RWPE2 (cell line): ENCODE measurements at places on chromosomes 7 and 10.
A peak's percentile ranks its signal among the peaks of the same experiment; 100 is the strongest.

GRCh38 chr7:45606931-45607330 lies 32.8 kb downstream of the ADCY1 start:
- H3K27ac ChIP-seq = no peak overlapping the region
- no peaks in the 10 kb centered on the region for H3K36me3 ChIP-seq
- no peaks in the 10 kb centered on the region for H3K27me3 ChIP-seq
- no peak overlapping the region for H3K4me3 ChIP-seq
- H3K4me1 ChIP-seq = no peaks in the 10 kb centered on the region

DNA sequence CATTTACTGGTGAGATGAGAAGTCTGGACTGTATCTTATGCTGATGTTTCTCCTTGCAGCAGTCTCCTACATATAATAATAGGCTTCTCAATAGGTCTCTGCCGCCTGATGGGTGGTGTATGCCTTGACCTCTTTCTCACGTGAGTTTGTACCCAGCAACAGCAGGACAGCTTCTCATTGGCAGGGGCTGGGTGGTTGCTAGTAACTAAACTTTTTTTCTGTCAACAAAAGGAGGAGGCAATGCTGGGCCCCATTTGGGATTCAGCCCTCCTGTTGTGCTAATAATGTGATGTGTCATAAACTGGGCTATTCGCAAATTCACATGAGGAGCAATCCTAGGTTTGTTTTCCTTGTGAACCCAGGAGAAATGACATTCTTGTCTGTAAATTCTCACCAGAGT lies 533.6 kb downstream of the GATA3 start:
- H3K4me1 ChIP-seq = no peaks in the 10 kb centered on the region
- no peaks in the 10 kb centered on the region for H3K27me3 ChIP-seq
- no peak for DNase-seq

DNA sequence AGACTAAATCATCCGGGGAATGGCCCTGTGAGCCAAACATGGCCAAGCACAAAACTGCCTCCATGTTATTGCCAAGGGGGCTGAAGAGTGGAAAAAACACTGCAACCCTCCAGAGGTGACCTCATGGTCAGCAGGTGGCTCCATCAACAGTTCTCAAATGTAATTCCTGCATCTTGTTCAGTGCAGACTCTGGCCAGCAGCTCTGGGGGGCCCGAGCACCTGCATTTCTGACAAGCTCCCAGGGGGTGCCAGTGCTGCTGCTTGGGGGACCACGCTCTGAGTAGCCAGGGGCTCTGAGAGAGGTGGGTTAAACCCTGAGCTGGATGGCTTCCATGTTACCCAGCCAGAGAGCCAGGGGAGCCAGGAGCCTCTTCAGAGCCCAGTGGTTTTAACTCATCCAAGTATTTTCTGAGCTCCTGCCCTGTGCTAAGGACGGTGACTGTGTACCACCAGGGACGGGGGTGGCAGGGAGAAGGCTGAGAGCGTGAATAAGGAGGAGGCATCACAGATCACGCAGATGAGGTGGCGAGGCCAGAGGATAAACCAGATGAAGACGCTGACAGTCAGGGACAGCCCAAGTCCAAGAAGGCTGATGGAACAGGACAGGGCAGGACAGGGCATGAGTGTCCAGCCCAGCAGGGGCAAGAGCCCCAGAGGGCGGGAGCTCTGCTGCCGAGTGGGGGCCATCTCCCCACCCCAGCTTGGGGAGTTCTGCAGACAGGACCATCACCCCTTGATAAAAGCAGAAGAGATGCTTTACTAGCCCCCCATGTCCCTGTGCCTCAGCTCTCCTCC lies 52.9 kb downstream of the CLEC2L start:
- H3K27me3 ChIP-seq = no peaks in the 10 kb centered on the region
- H3K36me3 ChIP-seq = peaks cover 7% of the 10 kb centered on the region
- no peak overlapping the region for H3K27ac ChIP-seq
- no peak overlapping the region for H3K4me3 ChIP-seq

- H3K4me1 ChIP-seq = peaks cover 27% of the 10 kb centered on the region
- no peaks in the 10 kb centered on the region for H3K36me3 ChIP-seq
- H3K27me3 ChIP-seq = no peaks in the 10 kb centered on the region
- peak overlapping the region; percentile 87 for H3K27ac ChIP-seq
- no peak overlapping the region for H3K4me3 ChIP-seq
- DNase-seq = peak; percentile 74
Observed at GRCh38 chr7:101941481-101942383, 124.3 kb downstream of the CUX1 start.

DNA sequence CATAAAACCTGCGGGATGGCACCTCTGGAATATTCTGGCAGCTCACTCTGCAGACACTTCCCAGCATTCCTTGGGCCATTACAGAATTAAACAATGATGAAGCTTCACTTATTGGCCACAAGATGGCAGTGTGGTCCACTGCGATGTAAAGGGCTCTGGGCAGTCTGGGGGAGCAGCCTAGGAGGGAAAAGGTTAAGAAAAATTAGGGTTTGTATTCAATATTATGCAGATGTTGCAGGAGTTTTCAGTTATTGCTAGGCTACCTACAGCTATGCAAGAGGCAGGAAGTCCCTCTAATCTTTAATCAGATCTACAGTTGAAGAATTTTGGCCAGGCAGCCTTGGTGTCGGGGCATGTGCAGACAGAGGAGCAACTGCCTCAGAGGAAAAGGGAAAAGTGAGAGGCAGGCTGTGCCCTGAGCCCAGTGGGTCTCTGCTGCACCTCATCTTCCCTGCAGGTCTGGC lies 233.2 kb upstream of the PRSS1 start:
- H3K27me3 ChIP-seq = no peaks in the 10 kb centered on the region
- no peak overlapping the region for H3K4me3 ChIP-seq
- no peaks in the 10 kb centered on the region for H3K36me3 ChIP-seq
- no peak overlapping the region for H3K27ac ChIP-seq
- H3K4me1 ChIP-seq = no peaks in the 10 kb centered on the region
- no peak for DNase-seq

DNA sequence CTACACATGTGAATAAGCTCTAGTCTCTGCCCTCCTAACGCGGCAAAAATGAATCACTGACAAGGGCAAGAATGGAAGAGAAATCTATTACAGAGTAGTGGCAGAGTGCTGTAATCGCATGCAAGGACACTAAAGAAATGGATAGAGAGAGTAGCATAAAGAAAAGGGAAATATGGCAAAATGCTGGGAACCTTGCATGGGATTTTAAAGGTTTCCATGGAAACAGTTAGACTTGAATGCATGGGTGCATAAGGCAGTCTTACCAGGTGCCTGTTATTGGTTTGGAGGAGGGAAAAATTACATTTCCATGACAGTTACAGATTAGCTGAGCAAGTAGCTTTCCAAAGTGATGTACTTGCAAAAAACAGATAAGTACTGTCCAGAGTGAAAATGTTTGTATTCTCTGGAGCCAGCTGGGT lies 233.4 kb downstream of the PTN start:
- H3K27ac ChIP-seq = no peak overlapping the region
- peaks cover 3% of the 10 kb centered on the region for H3K27me3 ChIP-seq
- DNase-seq = no peak
- no peaks in the 10 kb centered on the region for H3K36me3 ChIP-seq
- no peak overlapping the region for H3K4me3 ChIP-seq
- H3K4me1 ChIP-seq = no peaks in the 10 kb centered on the region

GRCh38 chr10:105656856-105657255 lies 1015.8 kb downstream of the SORCS3 start:
- DNase-seq = no peak
- H3K27ac ChIP-seq = no peak overlapping the region
- H3K27me3 ChIP-seq = no peaks in the 10 kb centered on the region

GRCh38 chr10:119535305-119535704 lies 7.2 kb downstream of the RGS10 start:
- H3K27me3 ChIP-seq = no peaks in the 10 kb centered on the region
- no peaks in the 10 kb centered on the region for H3K36me3 ChIP-seq
- no peak overlapping the region for H3K4me3 ChIP-seq
- DNase-seq = no peak

GRCh38 chr7:151813997-151814396 lies 62.9 kb downstream of the PRKAG2 start:
- no peaks in the 10 kb centered on the region for H3K36me3 ChIP-seq
- peaks cover 10% of the 10 kb centered on the region for H3K4me1 ChIP-seq
- H3K27me3 ChIP-seq = no peaks in the 10 kb centered on the region
- no peak overlapping the region for H3K27ac ChIP-seq

- no peak for DNase-seq
- H3K27me3 ChIP-seq = peaks cover 2% of the 10 kb centered on the region
- no peaks in the 10 kb centered on the region for H3K4me1 ChIP-seq
- no peak overlapping the region for H3K27ac ChIP-seq
- H3K36me3 ChIP-seq = no peaks in the 10 kb centered on the region
Observed at GRCh38 chr7:142913051-142913450, 20.5 kb downstream of the TRPV5 start.

DNA sequence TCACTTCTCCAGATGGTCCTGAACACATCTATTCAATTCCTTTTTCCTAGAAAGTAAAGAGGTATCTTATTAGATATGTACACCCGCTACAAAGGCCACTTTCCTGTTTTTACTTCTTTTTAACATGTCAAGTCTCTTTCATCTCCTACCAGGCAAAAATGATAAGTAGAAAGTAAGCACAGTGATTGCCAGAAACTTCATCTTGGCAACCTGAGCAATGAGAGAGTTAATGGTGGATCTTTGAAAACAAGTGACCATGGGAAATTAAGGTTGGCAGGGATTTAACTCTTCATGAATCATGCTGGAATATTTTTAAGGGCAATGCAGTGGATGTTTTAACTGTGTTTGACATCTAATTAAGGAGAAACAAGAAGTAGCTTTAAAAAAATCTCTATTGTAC lies 2.7 kb downstream of the SEMA3A start:
- H3K27ac ChIP-seq = peak overlapping the region; percentile 50
- H3K27me3 ChIP-seq = no peaks in the 10 kb centered on the region
- H3K4me3 ChIP-seq = peak overlapping the region; percentile 36
- H3K4me1 ChIP-seq = peaks cover 52% of the 10 kb centered on the region

DNA sequence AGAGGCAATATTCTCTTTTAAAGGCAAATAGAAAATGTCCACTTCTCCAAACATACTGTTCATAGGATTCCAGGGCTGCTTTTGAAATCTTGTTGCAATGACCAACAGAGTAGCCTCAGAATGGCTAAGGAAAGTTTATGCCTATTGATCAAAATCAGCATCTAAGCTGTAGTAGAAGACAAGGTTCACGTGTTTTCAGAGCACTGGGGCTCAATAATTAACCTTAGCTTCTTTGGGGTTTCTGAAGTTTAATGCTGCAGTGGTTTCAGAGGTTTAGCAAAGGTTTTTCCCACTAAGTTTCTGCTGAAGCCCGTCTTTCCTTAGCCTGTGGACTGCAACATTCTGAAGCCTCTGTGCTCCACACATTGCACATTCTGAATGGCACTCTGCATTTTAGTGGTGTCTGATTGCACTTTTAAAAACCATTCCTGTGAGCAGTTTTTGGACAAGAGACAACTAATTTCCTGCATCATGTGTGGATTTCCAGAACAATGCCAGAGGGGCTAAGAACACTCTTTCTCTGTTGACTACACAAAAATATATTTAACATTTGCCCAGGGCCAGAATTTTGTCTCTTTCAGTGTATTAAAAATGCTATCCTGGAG lies 342.5 kb downstream of the PTEN start:
- H3K4me3 ChIP-seq = no peak overlapping the region
- H3K27ac ChIP-seq = no peak overlapping the region
- no peaks in the 10 kb centered on the region for H3K27me3 ChIP-seq
- H3K4me1 ChIP-seq = no peaks in the 10 kb centered on the region
- no peak for DNase-seq
- H3K36me3 ChIP-seq = no peaks in the 10 kb centered on the region

DNA sequence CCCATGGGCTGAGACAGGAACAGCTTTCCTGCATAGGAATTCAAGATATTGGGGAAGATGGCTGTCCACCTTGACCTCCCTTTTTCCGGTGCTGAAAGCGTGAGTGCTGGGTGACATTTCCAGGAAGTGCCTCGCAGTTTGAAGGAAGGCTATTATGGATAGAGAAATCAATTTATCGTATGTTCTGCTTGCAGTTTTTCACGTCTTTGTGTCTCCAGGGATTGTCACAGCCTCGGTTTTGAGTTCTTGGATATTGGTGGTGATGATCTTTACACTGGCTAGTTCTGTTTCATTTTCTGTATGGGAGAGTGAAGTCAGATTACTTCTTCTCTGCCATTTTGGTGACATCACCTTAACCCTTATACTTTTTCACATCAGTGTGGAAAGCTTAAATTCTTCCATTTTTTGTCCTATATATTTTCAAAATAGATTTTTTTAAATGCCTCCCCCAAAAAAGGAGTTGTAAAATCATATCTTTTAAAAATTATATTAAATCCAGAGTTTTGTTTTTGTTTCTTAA lies 102.5 kb upstream of the APBB1IP start:
- H3K4me3 ChIP-seq = no peak overlapping the region
- H3K36me3 ChIP-seq = no peaks in the 10 kb centered on the region
- no peak overlapping the region for H3K27ac ChIP-seq
- no peaks in the 10 kb centered on the region for H3K27me3 ChIP-seq
- H3K4me1 ChIP-seq = no peaks in the 10 kb centered on the region
- DNase-seq = no peak

DNA sequence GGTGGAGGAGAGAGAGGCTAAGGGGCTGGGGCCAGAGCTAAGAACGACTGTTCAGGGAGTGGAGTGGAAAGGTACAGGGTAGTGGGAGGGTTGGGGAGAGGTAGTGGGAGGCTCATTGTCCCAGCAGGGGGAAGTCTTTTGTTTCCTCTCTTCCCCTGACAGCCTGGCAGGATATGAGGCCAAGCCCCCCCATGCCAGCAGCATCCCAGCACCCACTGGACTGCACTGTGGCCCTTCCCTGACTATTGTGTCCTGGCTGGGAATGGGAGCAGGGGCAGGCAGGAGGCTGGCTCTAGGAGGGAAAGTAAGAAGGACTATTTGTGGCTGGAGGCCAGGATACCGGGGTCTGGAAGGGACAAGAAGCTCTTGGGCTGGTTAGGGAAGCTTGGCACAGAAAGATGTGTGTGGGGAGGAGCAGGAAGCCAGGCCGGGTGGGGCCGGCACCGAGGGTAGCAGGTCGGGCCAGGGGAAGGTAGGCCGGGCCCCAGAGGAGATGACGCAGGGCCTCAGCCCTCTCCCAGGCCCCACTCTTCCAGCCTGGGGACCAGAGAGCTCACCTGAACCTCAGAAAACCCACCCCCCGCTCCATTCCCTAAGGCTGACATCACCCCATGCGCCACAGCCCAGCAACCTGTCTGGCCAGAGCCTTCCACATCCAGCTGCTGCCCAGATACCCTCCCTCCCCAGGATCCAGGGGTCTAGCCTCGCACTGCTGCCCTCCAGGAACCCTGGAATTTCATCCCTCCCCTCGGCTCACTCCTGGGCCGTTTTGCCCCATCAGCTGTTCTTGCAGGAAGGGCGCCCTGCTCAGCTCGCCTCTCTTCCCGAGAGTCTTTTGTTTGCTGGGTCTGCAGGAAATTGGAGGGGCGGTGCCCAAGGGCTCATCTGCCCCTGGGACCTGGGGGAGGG lies 8.8 kb upstream of the EPHB4 start:
- H3K36me3 ChIP-seq = no peaks in the 10 kb centered on the region
- peaks cover 12% of the 10 kb centered on the region for H3K4me1 ChIP-seq
- DNase-seq = peak; percentile 91
- no peak overlapping the region for H3K4me3 ChIP-seq
- peak overlapping the region; percentile 84 for H3K27ac ChIP-seq

DNA sequence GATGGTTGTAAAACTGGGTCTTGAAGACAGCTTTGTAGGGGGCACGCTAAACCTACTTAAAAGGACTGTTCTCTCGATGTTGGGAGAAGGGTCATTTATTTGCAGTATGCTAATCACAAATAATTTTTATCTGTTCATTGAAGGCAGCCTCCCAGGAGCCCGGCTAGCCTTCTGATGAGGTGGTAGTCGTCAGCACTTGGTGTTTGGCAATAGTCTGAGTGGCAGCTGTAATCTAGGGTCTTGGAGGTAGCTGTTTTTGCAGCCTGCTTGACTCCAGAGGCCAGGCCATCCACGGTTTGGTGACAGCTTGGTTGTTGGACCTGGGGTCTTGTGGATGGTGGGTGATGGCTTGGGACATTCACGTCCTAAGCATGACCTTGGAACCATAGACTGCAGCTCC lies 2.2 kb downstream of the GTF2IRD1 start:
- no peak overlapping the region for H3K4me3 ChIP-seq
- H3K4me1 ChIP-seq = peaks cover 11% of the 10 kb centered on the region
- no peaks in the 10 kb centered on the region for H3K27me3 ChIP-seq
- peak overlapping the region; percentile 92 for H3K27ac ChIP-seq
- no peak for DNase-seq
- H3K36me3 ChIP-seq = peaks cover 6% of the 10 kb centered on the region; the same call in 1 of the 2 replicates
